Activated CD4-positive, alpha-beta T cell treated with anti-CD3 and anti-CD28 coated beads for 48 hours (primary cell): ENCODE measurements at places on chromosomes 1 and 21.

DNA sequence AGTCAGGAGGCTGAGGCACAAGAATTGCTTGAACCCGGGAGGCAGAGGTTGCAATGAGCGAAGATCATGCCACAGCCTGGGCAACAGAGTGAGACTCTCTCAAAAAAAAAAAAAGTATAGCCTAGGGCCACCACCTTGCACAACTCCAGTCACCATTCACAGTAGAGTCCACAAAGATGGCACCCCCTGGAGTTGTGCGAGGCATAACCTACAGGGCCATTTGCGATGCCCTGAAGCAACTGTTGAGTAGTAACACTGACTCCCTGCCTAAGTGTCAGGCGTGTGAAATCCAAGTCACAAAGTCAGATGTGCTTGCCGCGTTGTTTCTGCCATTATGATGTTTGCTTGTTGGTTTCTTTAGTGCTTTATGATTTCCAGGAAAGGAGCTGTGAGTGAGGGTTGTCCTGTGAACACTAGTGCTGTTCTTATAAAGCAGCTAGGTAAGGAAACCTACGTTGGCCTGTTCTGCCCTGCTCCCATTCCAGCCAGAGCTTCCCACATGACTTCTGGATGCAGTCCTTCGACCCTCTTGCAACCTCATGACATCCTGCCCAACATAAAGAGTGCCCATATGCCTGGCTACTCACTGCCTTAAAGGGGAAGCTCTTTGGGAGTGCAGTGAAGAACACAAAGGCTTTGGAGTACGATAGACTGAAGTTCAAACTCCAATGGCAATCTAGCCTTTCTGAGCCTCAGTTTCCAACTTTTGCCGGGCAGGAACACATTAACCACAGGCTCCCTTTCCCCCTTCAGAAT lies 29.8 kb downstream of the FHAD1 start:
- DNase-seq = no peak

GRCh38 chr1:234004591-234004990 lies 100.1 kb downstream of the SLC35F3 start:
- DNase-seq = no peak

DNA sequence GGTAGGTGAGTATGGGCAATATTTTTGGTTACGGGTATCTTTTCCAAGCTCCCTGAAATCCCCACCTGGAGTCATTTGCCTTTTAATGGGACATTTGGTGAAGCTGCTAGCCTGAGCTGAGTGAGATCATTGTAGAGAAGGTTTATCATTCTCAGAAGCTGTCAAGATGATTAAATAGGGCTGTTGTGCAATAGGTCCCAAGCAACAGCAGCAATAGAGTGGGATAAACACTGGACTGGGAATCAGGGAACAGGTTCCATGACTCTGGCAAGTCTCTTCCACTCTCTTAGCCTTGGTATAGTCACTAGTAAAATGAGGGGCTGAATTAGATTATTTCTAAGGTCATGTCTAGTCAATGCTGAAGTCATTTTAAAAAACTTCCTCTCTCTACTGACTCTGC lies 30.3 kb upstream of the FAM78B start:
- no peak for DNase-seq

- DNase-seq = no peak
Observed at GRCh38 chr1:199550199-199551065, 477.1 kb upstream of the NR5A2 start.

GRCh38 chr1:85584264-85584781 lies 3.8 kb downstream of the CCN1 start:
- no peak for DNase-seq

DNA sequence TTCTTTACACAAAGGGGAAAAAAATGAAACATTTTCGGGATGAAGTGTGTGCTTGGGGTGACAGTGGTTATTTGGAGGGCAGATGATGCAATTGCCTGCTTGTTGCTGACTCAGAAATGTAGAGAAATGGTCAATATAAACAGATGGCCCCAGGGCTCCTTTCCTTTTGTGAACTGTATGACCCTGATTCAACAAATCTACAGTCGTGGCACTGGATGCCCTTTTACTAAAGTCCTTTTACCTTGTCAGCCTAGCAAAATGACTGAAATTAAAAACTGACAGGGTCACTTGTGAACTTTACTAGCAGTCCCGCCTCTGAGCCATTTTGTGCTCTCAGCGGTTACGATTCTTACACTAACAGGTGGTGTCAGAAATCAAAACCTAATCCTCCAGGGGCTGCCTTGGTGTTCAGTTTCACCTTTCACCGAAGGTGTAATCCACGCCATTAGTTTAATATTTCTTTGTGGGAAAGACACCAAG lies 49.8 kb downstream of the GREM2 start:
- no peak for DNase-seq

- no peak for DNase-seq
Observed at GRCh38 chr1:38561725-38562124, 297.8 kb downstream of the RRAGC start.

DNA sequence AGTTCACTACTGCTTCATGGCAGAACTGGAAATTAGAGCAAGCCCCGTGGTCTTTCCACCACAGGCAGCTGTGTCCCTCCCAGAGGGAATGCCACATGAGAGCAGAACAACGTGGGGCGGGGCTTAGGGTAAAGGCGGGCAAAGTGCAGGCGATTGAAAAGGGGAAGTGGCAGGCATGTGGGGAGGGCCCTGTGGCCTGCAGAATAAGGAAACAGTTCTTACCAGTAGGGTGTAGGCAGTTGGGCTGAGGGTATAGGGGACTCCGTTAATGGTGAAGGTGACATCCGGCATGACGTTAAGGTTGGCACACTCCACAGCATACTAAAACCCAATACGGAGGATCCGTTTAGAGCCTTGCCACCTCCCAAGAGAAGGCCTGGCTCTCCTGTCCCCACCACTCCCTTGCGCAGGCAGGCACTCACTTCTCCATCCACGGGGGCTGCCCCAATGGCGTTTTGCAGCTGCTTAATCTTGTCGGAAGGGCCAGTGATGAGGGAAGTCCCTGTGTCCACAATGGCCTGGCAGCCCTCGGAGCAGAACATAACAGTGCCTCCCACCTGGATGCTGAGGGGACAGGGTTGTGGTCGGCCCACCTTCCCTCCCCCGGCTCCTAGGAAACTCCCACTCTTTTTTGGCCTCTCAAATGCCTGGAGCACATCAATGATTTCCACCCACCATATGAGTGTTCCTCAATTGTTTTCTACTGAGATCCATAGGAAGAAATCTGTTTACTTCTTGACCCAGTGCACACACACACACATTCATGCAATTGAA lies 9.1 kb upstream of the RAB7B start:
- DNase-seq = peak; percentile 31

- DNase-seq = no peak
Observed at GRCh38 chr1:103265551-103265950, 157.2 kb upstream of the COL11A1 start.

DNA sequence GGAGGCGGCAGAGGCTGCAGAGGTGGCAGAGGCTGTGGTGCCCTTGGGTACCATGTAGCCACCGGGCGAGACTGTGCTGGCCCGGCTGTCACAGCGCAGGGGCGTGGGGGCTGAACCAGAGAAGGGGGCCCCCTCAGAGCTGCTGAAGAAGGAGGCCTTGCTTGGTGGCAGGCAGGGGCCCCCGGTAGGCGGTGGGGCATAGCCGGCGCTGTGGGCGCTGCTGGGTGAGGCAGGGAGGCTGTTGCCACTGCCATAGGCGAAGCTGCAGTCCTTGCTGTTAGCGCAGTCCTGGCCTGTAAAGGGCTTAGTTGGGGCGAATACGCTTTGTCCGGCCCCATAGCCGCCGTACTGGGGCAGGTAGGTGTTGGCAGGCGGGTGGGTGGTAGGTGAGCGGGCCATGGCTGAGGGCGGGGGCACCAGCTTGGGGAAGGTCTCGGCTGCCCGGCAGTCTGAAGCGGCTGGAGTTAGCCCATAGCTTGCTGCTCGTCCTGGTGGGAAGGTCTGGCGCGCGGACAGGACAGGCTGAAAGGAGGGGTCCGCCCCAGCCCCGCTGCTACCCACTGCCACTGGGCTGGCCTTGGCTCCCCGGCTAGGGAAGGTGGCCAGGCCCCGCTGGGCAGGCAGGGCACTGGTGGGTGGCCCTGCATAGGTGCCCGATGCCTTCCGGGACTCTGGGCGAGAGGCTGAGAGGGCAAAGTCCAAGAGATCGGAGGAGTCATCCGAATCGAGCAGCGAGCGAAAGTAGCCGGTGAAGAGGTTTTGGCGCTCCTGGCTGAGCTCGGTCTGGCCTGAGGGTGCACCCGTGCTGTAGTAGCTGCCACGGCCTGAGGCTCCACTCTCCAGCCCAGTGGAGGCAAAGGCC lies 54.9 kb downstream of the AHDC1 start:
- no peak for DNase-seq

- no peak for DNase-seq
Observed at GRCh38 chr21:44944596-44944995, 4.8 kb downstream of the SLX9 start.

GRCh38 chr1:94024104-94024792 lies 96.7 kb downstream of the ABCA4 start:
- no peak for DNase-seq

DNA sequence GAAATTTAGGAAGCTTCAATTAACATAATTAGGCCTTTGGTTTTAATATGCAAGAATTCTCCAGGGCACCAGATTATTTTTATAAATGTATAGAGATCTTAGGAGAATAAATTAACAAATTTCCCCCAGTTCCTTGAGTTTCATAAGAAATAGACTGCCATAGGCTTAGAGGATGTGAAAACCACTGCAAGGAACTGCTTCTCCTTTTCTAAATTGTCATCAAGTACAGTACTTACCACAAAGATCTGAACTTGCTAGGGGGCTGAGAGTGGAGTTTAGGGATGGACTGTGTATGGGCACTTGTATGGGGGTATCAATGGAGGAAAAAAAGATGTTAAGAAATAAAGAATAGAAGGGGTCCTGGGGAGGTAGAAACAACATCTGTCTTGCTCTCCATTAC lies 31.1 kb downstream of the LHX8 start:
- DNase-seq = no peak

DNA sequence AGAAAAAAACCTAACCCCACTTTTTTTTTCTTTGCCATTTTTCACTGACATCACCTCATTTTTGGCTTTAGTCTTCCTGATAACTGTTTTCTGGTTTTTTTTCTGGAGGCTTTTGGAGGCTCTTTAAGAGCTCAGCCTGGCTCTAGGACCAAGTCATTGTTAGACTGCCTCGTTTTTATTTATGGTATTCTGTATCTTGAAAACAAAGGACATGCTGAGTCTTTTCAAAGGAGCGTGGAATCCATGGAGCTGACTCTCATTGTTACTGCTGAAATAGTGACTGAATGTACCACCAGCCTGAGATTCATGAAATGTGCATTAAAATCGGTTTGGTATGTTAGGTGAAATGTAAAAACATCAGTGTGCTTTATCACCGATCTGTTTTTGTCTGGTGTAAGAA lies 28.0 kb downstream of the RASAL2 start:
- DNase-seq = no peak

GRCh38 chr21:35208810-35209517 lies 159.9 kb upstream of the RUNX1 start:
- DNase-seq = no peak

DNA sequence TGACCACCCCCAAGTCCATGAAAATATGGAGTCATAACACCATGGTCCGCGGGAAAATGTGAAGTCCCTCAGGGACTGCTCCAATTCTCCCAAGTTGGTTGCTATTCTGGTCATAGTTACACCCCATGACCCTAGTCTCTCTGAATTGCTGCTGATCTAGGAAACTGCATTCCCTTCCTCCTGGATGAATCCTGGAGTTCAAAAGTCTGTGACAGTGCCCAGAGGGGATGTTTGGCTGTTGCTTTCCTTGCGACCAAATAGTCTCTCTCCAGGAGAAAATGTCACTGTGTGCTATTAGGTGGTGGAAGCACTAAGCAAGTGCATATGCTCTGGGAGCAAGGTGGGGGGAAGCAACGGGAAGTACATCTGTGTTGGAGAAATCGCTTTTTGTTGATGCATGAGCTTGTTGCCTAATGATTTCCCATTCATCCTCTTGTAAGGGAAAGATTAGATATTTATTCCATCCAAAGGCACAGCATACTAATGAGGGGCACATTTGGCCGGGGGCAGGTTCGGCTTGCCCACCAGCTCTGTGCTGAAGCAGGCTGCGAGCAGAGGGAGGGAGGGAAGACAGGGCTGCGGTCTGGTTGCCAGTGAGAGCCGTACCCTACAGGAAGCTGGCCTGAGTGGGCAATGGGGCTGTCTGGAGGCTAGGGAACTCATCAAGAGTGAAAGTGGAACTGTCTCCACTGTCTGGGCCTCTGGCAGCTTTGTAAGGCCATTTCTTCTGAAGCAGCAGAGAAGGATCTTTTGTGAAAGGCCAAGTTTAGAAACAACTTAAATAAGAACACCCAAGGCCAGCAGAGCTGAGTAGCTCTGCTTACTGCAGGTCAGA lies 27.2 kb downstream of the SYT6 start:
- DNase-seq = no peak

- DNase-seq = no peak
Observed at GRCh38 chr1:32900371-32900955, 726 bp downstream of the TMEM54 start.

- no peak for DNase-seq
Observed at GRCh38 chr1:185929776-185930175, 195.6 kb downstream of the HMCN1 start.

GRCh38 chr21:46518983-46519583 lies 60.4 kb downstream of the DIP2A start:
- DNase-seq = no peak

- DNase-seq = no peak
Observed at GRCh38 chr1:52579415-52579814, 22.8 kb upstream of the GPX7 start.

GRCh38 chr1:152646656-152647055 lies 16.5 kb upstream of the LCE2D start:
- no peak for DNase-seq
